Kidney epithelial cell (primary cell): ENCODE measurements at places on chromosomes 3 and 15.
A peak's percentile ranks its signal among the peaks of the same experiment; 100 is the strongest.

- no peak for DNase-seq
Measured at GRCh38 chr15:98447069-98447468, 201.3 kb upstream of the IGF1R start.

GRCh38 chr3:56758539-56758981 lies 43.2 kb downstream of the ARHGEF3 start:
- peak; percentile 87 for DNase-seq

GRCh38 chr3:107969994-107970819 lies 120.6 kb downstream of the CD47 start:
- DNase-seq = no peak

GRCh38 chr3:133092681-133093080 lies 54.5 kb downstream of the TMEM108 start:
- no peak for DNase-seq

GRCh38 chr15:82699726-82700125 lies 9.9 kb downstream of the AP3B2 start:
- no peak for DNase-seq

DNA sequence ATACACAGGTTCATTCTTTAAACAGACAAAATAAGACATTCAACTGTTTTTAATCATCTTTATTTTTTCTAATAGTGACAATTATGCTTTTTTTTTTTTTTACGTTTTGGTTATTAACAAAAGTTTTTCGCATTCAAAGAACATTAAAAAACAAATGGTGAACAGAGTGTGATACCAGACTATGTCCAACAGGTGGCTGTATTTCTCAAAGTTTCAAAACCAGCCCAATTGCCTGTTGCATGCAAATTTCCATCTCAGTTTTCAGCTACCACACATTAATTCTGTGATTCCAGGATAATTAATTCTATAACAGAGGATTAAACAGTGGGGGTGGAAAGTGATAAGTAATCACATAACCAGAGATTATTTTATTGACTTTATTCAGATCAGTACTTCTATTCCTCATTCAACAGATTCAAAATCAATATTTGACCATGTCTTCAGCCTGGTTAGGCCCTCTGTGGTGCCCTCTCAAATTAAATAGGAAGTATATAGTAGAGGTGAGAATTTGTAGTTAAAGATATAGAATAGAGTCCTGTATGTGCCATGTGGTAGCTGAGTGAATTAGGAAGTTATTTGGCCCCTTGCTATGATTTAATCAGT lies 122.2 kb upstream of the DCBLD2 start:
- DNase-seq = no peak

DNA sequence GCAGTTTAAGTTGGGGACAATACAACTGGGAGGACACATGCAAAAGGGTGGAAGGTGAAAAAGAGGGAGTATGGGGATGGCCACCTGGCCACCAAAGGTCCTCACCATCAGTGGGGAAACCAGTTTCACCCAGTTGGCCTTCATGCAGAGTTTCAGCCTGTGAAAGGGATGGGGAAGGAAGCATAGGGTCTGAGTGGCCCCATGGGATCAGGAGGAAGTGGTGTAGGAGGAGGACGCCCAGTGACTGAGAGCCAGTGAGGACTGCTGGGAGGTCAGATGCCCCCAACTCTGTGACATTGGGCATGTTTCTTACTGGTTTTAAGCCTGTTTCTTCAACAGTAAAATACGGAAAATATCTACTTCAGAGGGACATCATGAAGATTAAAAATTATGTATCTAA lies 16.3 kb downstream of the BCL2A1 start:
- DNase-seq = no peak

- no peak for DNase-seq
Measured at GRCh38 chr15:48696627-48697312, 51.3 kb upstream of the FBN1 start.

GRCh38 chr15:92095693-92096092 lies 242.2 kb downstream of the SLCO3A1 start:
- DNase-seq = no peak

DNA sequence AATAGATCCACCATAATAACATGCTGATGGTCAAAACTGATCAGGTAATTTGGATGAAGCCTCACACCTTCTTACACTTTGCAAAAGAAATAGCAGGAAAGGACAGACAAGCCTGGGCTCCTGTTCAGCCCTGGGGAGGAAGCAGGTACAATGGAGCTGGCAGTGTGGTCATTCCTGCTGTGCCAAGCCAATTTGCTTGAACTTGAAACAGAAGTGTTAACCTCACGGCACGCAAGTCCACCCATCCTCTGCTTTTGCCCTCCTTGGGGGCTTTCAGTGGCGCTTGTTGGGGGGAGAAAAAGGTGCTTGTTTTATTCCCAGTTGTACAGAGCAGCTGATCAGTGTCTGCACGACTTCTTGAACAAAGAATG lies 36.8 kb upstream of the RFTN1 start:
- no peak for DNase-seq

- DNase-seq = no peak
Measured at GRCh38 chr3:174337227-174337626, 521.9 kb upstream of the NAALADL2 start.

- DNase-seq = no peak
Measured at GRCh38 chr3:7075901-7076300, 215.0 kb downstream of the GRM7 start.

- DNase-seq = no peak
Measured at GRCh38 chr3:50122071-50122470, 33.1 kb upstream of the SEMA3F start.

DNA sequence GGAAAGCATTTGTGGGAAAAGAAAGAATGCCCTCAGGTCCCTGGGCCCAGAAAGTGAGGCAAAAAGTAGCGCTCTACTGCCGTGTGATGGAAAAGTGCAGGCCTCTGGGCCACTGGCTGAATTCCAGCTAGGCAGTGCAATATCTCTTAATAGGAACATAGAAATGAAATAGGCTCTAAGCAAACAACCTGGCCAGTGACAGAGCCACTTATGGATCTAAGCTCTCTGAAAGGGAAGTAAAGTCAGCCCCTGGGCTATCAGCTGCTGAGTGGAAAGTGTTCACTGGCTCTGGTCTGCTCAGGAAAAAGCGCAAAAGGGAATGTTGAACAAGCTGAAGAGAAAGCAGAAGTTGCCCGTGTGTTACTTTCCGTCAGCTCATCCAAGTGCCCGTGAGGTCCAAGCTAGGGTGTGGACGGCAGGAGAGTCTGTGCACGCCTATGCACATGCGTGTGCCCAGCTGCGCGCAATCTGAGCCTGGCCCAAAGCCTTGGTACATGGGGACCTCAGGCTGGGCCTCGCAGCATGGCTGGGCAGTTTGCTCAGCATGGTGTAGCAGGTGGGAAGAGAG lies 74.0 kb upstream of the RAD18 start:
- no peak for DNase-seq

- DNase-seq = no peak
Measured at GRCh38 chr3:187798531-187799530, 53.6 kb upstream of the BCL6 start.

- DNase-seq = no peak
Measured at GRCh38 chr3:188059351-188059750, 94.6 kb upstream of the LPP start.

DNA sequence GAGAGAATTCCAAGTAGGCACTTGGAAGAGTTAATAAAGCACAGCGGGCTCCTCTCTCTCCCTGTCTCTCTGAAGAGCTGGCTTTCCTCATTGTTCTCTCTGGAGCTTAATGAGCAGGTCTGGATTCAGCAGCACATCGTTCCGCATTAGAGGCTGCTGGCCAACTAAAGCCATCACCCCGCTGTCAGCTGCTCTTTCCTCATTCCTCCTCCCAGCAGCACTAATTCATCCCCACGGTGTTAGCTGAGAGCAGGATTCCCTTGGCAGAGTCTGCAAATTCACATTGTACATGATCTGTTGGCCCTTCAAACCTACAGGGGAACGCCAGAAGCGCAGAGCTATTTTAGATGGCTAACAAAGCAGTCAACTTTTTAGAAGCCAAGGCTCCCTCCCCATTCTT lies 44.2 kb downstream of the SGO1 start:
- no peak for DNase-seq

DNA sequence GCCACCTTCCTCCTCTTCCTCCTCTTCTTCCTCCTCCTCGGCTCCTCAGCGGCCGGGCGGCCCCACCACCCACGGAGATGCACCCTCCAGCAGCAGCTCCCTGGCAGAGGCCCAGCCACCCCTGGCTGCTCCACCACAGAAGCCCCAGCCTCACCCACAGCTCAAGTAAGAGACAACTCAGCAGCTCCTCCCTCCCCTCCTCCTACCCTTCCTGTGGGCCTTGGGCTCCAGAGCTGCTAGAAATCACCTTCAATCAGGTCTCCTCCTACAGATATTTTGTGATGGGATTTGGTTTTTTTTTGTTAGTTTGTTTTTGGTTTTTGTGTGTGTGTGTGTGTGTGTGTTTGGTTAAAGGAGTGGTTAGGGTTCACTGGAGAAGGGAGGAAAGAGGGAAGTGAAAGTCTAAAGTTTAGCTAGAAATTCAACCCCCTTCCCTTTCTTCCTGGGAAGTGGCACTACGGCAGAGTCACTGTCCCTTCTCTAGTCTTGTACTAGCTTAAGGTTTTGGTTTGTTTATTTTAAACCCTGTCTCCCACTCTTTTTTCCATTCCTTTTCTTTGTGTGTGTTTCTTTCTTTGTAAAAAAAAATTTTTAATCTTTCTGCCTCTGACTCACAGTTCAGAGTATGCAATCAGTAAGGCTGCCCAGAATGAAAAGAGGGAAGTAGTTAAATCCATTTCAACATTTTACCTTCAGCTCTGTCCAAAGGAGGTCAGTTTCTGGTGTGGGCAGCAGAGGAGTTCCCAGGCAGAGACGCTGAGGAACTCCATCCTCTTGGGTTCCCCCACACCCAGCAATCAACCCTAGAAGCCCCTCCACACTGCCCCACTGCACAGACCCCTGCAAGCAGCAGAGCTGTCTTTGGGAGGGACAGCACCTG lies 29.0 kb upstream of the TIMP4 start:
- DNase-seq = no peak

DNA sequence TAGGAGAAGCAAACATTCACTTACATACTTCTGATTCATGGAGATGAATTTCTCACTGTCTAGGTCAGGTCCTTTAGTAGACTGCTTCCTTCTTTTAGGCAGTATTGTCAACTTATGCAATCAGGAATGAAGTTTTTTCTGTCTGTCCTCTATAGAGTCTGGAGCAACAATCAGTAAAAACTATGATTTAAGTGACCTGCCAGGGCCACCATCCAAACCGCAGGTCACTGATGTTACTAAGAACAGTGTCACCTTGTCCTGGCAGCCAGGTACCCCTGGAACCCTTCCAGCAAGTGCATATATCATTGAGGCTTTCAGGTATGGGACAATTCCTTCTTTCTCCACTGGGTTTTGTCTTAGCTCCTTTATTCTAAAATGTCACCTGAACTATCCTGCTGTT lies 523.1 kb downstream of the ROBO2 start:
- no peak for DNase-seq

- no peak for DNase-seq
Measured at GRCh38 chr3:85360742-85361387, 402.1 kb downstream of the CADM2 start.

DNA sequence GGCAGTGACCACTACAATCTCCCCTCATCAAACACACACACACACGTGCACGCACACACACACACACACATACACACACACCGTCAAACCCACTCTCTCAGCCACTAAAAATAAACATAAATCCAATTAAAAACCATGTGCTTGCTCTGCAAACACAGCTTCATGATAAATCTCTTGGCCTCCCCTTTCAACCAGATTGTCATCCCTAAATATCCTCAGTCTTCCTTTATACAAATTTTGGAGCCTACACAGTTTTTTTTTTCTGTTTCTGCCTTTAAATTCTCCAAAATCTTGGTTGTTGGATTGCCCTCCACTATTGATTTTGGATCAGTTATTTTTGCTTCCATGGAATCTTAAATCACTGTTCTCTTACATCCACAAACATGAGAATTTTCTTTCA lies 245.6 kb downstream of the SATB1 start:
- DNase-seq = no peak

- no peak for DNase-seq
Measured at GRCh38 chr3:134696155-134696554, 45.3 kb upstream of the KY start.

- no peak for DNase-seq
Measured at GRCh38 chr3:13587442-13587841, 38.5 kb downstream of the FBLN2 start.

GRCh38 chr15:62684123-62684808 lies 358.3 kb upstream of the TPM1 start:
- no peak for DNase-seq

DNA sequence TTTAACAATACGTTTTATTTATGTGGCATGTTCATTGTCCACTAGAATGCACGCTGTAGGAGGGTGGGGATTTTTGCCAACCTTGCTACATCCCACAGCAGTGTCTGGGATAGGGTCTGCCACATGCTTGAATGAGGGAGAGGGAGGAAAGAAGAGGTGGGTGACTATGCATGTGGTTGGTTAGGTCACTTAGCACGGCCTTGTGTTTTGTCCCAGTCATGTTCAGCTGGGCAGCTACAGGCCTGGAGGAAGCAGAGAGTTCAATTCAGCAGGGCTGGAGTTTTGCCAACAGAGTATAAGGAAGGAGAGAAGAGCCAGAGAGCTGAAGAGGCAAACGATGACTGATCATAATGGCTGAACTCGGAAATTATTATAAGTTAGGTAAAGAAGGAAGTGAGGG lies 268.4 kb upstream of the NSMCE3 start:
- no peak for DNase-seq

DNA sequence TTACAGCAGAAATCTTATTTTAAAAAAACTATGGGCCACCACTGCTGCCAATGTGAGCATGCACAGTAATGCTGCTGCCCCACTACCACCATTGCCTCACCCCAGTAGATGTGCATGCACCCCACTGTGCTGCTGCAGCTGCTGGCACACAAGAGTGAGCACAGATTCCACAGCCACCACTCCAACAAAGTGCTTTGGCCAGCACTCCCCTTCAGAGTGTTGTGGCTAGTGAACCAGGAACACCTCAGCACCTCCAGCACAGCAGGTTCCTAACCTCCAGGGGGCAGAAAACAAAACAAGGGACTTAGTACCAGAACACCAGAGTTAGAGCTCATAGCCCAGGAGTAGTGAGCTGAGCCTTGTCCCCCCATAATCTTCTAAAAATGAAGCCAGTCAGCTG lies 629.6 kb downstream of the PYDC2 start:
- DNase-seq = no peak

GRCh38 chr3:64748244-64748904 lies 60.6 kb upstream of the ADAMTS9 start:
- no peak for DNase-seq

DNA sequence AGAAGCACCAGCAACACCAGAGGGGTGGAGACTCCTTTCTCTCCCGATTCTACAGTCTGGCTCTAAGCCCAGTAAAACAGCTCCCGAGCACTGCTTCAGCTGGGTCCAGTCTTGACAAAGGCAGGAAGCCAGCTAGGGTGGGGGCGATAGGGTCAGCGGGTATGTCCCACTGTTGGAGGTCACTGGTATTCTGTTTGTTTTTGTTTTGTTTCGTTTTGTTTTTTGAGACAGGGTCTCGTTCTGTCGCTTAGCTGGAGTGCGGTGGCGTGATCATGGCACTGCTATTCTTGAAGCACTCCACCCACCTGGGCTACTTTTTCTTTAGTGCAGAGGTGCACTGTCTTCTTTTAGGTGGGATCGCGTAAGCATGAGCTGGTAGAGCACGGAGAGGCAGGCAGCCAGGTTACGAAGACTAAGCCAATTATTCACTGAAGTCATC lies 16.3 kb downstream of the GCSAM start:
- DNase-seq = no peak
